ENCODE measurements at places on chromosomes 3 and 15. TPM values are rescaled to one million over a fixed set of nuclear protein-coding genes. Genes with fewer than 3 reads are reported as not detected.

The HIGD2B gene
- 0.21 TPM for total RNA-seq

The PAQR5 gene
- 2.0 TPM for total RNA-seq

The ROPN1 gene
- total RNA-seq: not detected

The GHSR gene
- total RNA-seq: not detected

The CIDEC gene
- not detected for total RNA-seq

The PARP15 gene
- total RNA-seq: 0.21 TPM

The ZNF620 gene
- 1.3 TPM for total RNA-seq

The ABI3BP gene
- total RNA-seq: 0.21 TPM

The RAD18 gene
- total RNA-seq: 13.8 TPM

The CASR gene
- not detected for total RNA-seq

The ACP3 gene
- total RNA-seq: not detected

The SERPINI2 gene
- total RNA-seq: not detected

The CCDC33 gene
- total RNA-seq: not detected

The CNTN6 gene
- total RNA-seq: not detected

The CAMK2N2 gene
- 5.7 TPM for total RNA-seq

The ESYT3 gene
- total RNA-seq: 2.6 TPM

The SLC51A gene
- total RNA-seq: not detected

The TUSC7 gene
- not detected for total RNA-seq

The WDR73 gene
- 39.0 TPM for total RNA-seq

The GHRL gene
- total RNA-seq: not detected

The ZBTB20 gene
- 4.1 TPM for total RNA-seq

The RSRC1 gene
- total RNA-seq: 49.4 TPM
